ENCODE measurements at places on chromosomes 1 and 21.

- DNase-seq, result peak; percentile 19
Measured at GRCh38 chr1:218521414-218522169, 176.5 kb downstream of the TGFB2 start.

GRCh38 chr1:90717665-90718410 is 736 bp upstream of the BARHL2 start:
- DNase-seq, result no peak

DNA sequence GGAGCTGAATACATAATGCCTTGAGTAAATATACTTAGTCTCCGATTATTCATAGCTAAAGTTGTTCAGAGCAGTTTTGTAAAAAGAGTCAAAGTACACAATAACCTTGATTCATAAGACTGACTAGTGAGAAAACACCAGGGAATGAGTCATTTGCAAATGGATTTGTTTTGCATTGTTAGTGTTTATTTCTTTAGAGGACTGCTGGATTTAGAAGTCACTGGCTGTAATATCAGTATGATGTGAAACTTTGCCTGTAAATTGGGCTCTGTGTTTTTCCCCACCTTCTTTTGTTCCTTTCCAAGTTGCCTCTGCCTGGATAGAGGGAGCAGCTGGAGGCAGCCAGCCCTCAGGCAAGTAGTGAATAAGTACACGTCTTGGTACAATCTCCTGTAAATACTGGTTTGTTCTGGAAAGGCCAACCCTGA is 474.7 kb downstream of the NUF2 start:
- DNase-seq, result no peak

GRCh38 chr1:29753771-29754572 is 517.6 kb downstream of the PTPRU start:
- no peak for DNase-seq

DNA sequence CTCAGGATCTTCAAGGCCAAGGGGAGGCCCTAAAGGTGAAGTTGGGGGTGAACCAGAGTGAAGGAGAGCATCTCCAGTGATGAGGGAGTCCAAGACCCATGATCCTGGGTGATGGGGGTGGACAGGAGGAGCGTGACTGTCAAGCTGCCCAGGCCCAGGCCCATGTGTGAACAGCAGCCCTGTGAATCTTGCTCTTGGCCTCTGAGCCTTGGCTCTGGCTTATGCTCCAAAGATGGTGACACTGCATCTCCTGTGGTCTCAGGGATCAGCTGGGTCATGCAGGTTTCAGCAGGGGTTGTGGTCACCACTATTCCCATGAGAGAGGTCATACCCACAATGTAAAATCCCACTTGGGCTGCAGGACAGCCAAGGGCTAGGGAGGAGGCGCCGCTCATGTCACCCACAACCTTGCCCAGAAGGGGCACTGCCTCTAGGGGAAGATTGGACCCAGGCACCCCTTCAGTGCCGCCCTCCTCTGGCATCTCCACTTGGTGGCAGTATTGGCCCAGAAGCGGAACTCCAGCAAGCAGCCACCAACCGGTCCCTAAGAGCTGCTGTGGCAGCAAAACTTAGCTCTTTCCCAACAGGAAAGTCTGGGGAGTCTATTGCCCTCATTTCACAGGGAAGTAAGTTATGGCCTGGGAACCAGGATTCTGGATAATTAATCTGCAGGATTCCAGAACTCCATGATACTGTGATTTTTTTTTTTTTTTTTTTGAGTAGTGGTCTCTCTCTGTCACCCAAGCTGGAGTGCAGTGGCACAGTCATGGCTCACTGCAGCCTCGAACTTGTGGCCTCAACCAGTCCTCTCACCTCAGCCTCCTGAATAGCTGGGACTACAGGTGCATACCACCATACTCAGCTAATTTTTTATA is 7.5 kb upstream of the WNT3A start:
- peak; percentile 52 for DNase-seq

DNA sequence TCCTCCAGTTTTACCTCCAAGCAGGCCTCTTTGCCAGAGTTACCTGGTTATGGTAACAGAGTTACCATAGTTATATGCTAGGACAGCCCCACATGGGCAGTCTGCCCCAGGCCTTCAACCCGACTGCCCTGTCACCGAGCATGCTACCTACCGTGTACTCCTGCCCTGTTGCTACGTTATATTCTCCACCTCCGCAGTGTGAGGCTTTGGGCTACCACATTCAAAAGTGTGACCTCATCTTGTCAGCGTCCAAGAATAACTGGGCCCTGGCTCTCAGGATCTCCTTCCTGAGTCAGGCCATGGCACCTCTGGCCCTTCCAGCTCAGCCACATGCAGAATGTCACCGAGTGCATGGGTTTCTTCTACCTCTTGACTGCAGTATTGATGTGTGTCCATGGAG is 8.9 kb downstream of the MAPKAPK2 start:
- no peak for DNase-seq

DNA sequence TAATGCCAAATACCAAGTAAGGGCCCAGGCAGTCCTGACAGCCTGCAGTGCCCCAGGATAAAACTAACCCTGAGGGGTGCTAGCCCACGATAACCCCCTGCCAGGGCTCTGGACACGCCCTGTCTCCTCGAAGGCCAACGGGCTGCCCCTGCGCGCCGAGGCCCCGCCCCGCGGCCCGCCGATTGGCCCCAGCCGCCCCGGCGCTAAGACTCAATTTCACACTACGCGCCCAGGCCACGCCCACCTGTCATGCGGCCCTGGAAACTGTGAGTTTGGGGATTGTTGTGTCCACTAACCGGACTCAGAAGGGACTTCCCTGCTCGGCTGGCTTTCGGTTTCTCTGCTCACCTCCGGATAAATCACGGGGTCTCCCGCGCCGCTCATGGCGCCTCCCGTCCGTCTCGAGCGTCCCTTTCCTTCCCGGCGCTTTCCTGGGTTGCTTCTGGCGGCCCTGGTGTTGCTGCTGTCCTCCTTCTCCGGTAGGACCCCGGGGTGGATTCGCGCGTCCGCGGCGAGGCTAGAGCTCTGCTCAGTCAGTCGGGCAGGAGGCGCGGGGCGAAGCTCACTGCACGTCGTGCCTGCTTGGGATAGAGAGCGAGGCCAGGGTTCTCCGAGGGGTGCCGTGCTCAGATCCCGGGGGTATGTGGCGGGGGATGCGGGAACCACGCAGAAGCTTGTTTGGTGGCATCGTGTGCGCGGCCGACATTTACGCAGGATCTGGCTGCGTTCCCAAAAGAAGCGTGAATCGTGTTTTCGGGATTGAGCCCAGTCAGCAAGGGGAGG is at the start of gene CR1L:
CR1L (plus strand) TSS at position 282 of the 783 bp plus-strand sequence; CDS start at position 383, 101 bp downstream.
- peak; percentile 38 for DNase-seq

DNA sequence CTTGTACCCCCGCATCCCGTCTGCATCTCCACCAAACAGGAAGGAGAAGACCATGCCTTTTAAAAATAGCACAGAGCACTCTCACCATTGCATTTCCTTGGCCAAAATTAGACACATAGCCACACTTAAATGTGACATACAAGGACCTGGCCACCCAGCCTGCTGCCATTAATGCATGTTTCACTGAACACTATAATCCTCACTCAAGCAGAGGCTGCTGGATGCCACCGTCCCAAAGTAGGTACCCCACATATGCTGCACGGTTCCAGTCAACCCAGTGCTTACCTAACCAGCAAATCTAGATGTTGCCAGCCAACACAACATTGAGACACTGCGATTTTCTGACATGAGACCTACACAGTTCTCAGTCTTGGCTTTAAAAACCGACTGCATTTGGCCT is 107.7 kb downstream of the ADSS2 start:
- DNase-seq, result no peak

DNA sequence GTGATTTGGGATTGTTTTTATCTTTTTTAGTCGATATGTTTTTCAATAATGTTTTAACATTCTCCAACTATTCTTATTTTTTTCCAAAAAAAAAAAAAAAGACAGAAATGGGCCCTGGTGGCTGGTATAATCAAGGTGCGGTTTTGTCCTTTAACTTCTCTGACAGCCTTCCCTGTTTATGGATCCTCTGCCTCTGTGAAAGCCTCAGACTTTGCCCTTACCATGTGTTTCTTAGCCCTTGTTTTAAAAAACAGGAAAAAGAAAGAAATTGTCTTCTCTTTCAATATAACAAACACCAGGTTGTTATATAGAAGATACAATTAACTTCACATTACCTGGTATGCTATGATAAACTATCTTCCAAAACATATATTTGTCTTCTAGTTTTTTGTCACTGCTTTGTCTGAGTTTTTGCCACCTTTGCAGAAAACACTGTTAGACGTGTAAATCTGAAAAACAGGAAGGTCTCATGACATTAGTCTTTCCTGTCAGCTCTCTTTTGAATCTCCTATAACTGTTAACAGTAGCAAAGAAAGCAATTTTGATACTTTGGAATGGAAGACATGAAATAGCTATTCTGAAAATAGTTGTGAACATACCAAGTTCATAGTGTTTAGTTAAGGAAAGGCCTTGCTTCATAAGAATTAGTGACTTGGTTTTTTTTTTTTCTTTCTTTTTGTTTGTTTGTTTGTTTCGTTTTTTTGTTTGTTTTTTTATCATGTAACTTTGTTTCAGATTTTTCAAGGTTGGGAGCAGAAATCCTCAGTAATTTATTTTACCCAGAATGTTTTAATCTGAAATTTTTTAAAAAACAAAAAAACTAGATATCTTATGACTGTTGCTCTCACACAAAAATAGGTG is 31.7 kb upstream of the CACYBP start:
- no peak for DNase-seq

DNA sequence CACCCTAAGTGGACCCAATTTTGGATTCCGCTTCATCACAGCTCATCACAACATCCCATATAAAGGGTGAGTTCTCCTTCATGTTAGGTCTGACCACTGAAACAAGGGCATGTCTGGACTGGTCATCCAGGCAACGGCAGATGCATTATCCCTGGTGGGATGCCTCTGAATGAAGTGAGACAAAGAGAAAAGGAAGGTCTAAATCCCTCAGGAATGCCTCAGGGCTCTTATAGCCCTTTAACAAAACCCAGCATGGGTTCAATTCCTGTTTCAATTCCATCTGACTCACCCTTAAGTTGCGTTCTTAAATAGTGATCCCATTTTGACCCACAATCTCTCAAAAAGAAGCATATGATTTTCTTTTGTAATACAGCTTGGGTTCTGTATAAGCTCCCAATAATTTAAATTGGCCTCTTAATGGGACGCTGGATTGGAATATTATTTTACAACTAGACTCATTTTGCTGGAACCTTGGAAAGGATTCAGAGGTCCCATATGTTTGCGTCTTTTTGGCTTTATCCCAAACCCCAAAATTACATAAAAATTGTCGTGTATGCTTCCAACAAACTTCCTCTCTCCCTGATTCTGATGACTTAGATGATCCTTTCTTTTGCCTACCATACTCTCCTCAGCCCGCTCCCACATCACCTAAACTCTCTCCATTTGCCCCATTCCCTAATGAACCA is 287.4 kb upstream of the ZP4 start:
- DNase-seq, result no peak

DNA sequence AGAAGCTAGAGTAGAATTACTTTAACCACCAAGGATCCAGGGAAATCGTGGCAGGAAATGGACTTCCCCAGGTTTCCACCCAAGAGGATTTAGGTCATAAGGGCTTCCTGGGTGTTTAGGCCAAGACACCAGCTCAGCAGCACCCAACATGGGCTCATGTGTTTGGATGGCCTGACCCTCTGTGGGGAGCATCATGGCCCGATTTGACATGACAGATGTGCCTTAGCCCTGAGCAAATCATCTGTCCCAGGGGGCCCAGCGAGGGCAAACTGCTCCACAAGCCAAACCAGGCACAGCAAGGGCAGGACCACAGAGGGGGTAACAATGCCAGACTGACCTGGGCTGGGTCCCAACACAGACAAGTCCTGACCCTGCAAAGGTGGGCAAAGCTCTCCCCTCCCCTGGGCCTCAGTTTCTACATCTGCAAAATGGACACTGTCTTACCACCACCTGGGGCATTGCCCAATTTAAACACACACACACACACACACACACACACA is 232.8 kb downstream of the MATN1 start:
- DNase-seq, result no peak

GRCh38 chr21:29490016-29490415 is 191.3 kb downstream of the BACH1 start:
- DNase-seq, result no peak

DNA sequence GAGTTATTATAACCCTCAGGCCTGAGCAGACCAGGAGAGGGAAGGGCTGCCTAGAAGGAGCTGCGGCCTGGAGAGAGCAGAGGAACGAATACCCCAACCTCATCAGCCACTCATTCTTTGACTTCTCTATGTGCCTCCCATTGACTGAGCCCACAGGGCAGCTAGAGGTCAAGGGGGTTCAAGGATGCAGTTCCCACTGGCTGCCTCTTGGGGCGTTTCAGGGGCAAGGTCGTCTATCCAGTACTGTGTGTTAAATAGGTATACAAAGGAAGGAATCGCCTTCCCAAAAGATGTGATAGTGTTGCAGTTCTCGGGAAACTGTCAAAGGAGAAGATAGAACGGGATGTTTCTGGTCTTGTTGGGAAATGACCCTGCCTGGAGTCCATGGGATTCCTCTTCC is 250.6 kb downstream of the PRDM2 start:
- no peak for DNase-seq

All from activated CD4-positive, alpha-beta T cell treated with anti-CD3 and anti-CD28 coated beads for 24 hours (primary cell).